Fibroblast of mammary gland (primary cell): ENCODE measurements at places on chromosomes 13 and 19.

- peak; percentile 72 for DNase-seq
These were observed 2.4 kb downstream of the GADD45B start for GRCh38 chr19:2478278-2478755.

DNA sequence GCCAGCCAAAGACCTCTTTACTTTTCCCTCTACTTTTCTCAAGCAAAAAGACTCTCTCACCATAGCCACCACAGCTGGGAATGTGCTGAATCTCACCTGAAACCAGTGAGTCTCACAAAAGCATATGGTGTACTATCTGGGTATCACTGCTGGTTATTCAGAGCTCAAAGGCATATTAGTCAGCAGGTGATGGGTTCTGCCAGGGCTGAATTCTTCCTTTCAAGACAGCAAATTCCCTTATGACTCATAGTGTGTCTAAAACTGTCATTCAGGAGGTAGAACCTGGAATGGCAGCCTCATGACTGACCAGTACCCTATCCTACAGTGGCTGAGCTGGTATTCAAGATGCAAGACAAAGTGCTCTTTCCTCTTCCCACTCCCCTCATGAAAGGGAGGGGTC lies 2859.1 kb downstream of the PCDH9 start:
- no peak for DNase-seq

- DNase-seq, result no peak
These were observed 323.0 kb downstream of the NDFIP2 start for GRCh38 chr13:79803989-79804388.

DNA sequence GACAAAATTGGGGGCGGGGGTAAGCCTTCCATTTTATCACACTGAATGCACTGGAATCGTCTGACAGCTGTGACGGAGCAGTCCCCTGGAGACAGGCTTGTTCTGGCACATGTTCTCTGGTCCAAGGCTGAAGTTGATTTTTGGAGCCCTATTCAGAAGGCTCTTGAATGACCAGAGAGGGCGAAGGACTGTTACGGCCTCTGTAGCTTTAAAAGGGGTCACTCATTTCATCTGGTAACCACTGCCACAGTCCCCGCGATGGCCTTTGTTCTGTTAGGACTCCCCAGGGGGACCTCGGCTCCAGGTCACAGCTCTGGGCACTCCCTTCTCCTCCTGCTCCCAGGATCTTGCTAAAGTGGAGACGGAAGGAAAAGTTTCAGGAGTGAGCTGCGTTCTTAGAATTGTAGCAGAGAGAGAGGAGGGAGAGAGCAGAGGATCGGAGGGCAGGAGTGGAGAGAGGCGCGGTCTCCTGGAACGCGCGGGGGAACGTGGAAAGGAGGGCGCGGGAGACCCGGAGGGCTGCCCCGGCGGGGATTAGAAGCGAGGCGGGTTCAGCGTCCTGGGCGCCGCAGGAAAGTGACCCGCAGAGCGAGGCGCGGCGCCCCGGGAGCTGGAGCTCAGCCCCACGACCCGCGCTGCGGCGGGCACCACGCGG lies 134.3 kb upstream of the MYO16 start:
- no peak for DNase-seq

GRCh38 chr19:38384209-38385027 lies 3.4 kb downstream of the GGN start:
- DNase-seq, result no peak

- DNase-seq, result peak; percentile 62
These were observed 6.0 kb upstream of the BSG start for GRCh38 chr19:566403-566802.

- DNase-seq, result no peak
These were observed 497.7 kb downstream of the FGF9 start for GRCh38 chr13:22168437-22169190.

DNA sequence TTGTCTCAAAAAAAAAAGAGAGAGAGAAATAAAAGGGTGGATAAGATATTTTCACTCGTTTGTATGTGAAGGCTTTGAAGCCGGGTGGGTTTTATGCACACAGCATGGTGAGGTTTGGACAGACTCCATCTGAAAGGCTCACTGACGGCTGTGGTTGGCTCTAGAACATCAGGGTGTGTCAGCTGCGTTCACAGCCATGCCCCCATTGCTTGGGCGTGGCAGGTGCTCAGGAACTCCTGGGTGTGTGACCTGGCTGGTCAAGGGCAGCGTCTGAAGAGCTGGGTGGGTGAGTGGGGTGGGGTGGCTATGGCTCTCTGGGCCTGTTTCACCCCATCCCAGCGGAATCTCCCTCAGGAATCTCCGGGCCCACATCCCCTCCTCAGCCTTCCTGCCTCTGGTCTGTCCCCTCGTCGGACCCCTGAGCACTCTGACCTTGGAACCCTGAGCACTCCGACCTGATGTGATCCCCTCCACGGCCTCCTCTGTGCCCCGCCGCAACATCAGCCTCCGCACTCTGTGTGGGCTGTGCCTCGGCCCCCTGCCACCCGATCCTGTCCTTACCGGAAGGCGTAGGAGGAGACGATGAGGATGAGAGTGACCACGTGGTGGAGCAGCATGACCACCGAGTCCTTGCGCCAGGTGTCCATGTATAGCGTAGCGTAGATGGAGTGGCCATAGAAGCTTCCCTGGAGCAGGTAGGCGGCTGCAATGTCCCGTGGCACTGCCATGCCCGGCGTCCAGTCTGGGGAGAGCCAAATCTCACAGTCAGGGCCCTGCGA lies 12.2 kb downstream of the CERS1 start:
- DNase-seq, result no peak

GRCh38 chr19:39308531-39309304 lies 11.9 kb downstream of the LRFN1 start:
- DNase-seq, result no peak

DNA sequence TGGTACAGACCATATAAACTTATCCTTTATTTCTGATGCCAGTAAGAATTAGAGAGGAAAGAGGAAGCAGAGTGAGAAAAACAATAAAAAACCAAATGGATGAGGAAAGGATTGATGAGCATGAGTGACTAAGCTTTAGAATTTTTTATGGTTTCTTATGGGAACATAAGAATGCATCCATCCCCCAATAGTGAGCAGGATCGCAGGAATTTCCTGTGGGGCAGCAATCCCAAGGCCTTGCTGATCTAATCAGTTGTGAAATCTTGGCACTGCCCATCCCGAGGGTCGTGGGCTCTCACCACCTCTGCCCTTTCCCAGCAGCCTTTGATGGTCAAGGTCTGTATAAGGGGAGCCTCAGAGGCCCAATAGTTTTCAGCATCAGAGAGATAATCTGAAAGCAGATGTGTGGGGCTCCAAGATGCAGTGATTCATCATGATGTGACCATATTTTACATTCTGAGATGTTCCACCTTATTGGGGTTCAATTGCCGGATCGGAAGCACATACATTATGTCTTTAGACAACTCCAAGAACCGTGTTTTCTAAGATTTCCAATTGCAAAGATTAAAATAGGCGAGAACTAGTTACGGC lies 222.1 kb downstream of the DNAJC15 start:
- DNase-seq, result peak; percentile 93

GRCh38 chr19:50559636-50560035 lies 8.6 kb downstream of the LRRC4B start:
- DNase-seq, result no peak

- no peak for DNase-seq
These were observed 73.1 kb downstream of the ERICH6B start for GRCh38 chr13:45542391-45542790.

- DNase-seq, result no peak
These were observed 9.7 kb upstream of the ATP11A start for GRCh38 chr13:112679932-112680677.

DNA sequence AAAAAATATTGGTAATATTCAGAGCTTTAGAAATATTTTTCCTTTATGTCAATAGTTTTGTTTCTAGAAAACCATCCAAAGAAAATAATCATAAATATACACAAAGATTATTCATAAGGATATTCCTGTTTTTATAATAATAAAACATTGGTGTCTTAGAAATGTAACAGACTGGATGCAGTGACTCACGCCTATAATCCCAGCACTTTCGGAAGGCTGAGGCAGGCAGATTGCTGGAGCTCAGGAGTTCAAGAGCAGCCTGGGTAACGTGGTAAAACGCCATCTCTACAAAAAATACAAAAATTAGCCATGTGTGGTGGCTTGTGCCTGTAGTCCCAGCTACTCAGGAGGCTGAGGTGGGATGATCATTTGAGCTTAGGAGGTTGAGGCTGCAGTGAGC lies 106.8 kb downstream of the DHRS12 start:
- peak; percentile 10 for DNase-seq

GRCh38 chr13:42048342-42048683 lies at the start of gene DGKH:
Gene DGKH (plus strand): TSS chr13:42048648. CDS start chr13:42048774, 126 bp downstream.
- no peak for DNase-seq

DNA sequence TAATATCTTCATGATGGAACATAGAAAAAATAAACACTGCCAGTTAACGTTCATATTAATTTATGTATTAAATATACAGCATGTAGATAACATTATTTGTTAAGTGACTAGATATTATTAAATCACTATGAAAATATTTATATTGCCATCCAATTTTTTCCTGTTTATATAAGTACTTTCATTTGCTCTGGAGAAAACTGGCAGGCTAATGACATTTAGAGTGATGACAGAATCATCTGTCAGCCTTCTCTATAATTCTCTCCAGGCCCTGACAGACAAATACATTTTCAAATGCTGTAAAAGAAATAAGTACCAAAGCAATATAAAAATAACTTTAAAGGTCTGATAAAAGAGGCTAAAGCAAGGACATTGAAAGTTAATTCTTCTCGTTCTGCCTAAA lies 2556.7 kb upstream of the PCDH20 start:
- no peak for DNase-seq

- no peak for DNase-seq
These were observed 22.9 kb downstream of the TNFRSF19 start for GRCh38 chr13:23593148-23593547.

GRCh38 chr19:55675661-55676354 lies 782 bp downstream of the EPN1 start:
- DNase-seq, result no peak

DNA sequence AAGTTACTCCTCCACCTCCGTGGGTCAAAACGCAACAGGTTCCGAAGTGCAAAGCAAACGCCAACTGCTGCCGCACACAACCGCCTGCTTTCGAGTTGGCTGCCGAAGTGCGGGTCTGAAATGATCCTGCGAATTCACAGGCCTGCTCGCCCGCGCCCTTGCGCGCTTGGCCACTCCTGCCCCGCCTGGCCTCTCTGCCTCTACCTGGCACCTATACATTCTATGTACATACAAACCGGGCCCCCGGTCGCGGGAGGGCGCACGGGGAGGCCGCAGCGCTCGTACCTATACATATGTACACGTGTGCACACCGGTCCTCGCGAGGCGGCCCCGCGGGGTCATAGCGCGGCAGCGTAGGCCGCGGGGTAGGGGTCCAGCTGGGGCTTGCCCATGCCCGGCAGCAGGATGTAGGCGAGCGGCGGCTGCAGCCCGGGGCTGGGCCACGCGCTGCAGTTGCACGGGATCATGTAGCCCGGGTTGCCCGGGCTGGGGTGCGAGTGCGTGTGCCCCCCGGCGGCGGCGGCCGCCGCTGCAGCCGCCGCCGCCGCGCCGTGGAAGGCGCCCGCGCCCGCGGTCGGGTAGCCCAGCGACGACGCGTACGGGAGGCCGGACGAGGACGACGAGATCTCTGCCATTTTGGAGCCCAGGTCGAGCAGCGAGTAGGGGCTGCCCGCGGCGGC lies 1.3 kb downstream of the SOX21 start:
- no peak for DNase-seq

GRCh38 chr13:33172400-33172799 lies 113.2 kb downstream of the STARD13 start:
- DNase-seq, result peak; percentile 74

DNA sequence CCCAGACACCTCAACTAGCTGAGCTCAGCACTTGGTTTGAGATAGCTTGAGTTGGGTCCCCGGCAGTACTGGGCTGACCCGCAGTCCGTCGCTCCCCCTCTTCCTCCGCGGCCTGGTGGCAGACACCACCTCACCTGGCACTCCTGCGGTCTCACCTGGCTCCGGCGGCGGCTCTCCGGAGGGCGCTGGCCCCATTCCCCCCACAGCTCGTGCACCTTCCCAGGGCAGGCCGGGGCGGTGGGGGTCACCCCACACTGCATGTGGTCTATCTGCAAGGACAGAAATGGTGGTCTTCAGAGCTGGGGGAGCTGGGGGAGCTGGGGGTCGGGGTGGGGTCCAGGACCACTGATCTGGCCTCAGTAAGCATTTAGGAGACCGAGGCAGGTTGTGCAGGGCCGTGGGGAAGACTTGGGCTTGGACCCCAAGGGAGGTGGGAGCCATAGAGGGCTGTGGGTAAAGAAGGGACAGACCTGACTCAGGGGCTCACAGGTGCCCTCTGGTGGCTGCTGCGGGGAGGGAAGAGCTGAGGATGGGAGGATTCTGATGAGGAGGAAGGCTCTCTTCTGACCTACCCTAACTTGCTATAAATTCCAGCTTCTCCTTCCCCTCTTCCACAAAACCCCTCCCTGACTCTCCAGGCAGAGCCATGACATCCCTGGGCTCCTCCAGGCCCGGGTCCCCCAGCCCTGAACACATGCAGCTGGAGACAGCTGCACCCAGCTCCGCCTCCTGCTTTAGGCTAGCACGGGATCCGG lies 6.7 kb upstream of the PLIN4 start:
- peak; percentile 46 for DNase-seq

GRCh38 chr19:2303211-2303798 lies 4.6 kb downstream of the LINGO3 start:
- no peak for DNase-seq

GRCh38 chr13:63088226-63088625 lies 1672.6 kb upstream of the PCDH20 start:
- peak; percentile 56 for DNase-seq

DNA sequence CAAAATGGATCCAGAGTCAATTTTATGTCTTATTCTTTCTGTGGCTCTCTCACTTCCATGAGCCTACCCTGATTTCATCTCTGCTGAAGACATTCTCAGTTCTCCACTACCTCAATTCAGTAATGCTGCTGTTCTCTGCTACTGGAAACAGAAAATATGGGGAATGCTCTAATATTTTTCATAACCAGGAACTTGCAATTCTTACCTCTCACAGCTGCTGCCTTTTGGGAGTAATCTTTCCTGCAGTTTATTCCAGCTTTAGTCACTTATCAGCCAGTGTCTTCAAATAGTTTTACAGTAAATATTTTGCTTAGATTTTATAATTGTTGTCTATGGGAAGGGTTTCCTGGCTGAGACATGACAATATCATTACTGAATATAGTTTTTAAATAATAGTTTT lies 145.1 kb upstream of the UFM1 start:
- DNase-seq, result no peak

- DNase-seq, result no peak
These were observed 189.6 kb upstream of the TSHZ3 start for GRCh38 chr19:31538879-31539278.

DNA sequence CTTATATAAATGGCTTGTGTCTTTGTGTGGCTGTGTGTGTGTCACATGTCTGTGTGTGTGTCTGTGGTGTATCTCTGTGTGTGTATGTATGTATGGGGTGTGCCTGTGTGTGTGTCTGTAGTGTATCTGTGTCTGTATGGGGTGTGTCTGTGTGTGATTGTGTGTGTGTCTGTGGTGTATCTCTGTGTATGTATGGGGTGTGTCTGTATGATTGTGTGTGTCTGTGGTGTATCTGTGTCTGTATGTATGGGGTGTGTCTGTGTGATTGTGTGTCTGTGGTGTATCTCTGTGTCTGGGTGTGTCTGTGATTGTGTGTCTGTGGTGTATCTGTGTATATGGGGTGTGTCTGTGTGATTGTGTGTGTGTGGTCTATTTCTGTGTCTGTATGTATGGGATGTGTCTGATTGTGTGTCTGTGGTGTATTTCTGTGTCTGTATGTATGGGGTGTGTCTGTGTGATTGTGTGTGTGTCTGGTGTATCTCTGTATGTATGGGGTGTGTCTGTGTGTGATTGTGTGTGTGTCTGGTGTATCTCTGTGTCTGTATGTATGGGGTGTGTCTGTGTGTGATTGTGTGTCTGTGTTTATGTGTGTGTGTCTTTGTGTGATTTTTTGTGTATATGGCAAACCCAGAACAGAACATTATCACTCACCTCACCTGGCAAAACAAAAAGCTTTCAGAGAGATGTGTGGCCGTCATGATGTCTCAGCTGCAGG lies 56.1 kb upstream of the MCF2L start:
- no peak for DNase-seq
